ENCODE measurements at places on chromosomes 1 and 21. TPM values are rescaled to one million over a fixed set of nuclear protein-coding genes. Genes with fewer than 3 reads are reported as not detected.

The GRIK1 gene
- total RNA-seq, result not detected

The KAZN gene
- total RNA-seq, result 0.30 TPM

DNA sequence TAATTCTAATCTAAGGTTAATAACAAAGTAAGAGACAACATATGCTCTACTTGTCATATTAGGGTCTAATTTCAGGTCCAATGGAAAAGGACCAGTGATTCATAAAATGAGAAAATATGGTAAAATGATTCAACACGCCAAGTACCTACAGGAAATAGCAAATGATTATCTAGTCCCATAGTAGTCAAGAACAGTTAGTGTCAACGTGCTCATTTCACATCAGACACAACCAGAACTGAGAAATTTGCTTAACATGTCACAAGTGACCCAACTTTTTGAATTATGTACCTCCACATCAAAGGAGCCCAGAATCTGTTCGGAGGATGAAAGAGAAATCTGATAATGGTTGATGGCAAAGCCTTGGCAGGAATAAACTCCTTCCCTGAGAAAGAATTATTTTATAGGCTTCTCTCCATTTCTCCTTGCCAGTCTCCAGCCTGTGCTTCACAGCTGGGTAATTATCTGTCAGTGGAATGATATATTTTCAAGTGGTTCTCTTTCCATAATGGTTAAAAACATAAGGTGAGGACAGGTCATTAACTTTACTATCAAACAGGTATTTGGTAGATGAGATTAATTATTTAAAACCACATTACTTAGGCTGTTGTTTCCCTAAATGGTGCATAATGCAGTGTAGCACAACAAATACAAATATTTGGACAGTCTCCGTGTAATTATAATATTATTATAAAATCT, 83.2 kb downstream of the APP start:
- H3K4me3 ChIP-seq, result no peak overlapping the region
- no peaks in the 10 kb centered on the region for H3K27me3 ChIP-seq

- H3K27ac ChIP-seq, result no peak overlapping the region
- H3K27me3 ChIP-seq, result no peaks in the 10 kb centered on the region
- no peaks in the 10 kb centered on the region for H3K36me3 ChIP-seq
- H3K4me1 ChIP-seq, result no peaks in the 10 kb centered on the region
Measured at GRCh38 chr1:19329188-19329587, 17.1 kb downstream of the SLC66A1 start.

- no peaks in the 10 kb centered on the region for H3K36me3 ChIP-seq
- no peak overlapping the region for H3K27ac ChIP-seq
- H3K4me1 ChIP-seq, result no peaks in the 10 kb centered on the region
- no peaks in the 10 kb centered on the region for H3K27me3 ChIP-seq
- no peak overlapping the region for H3K4me3 ChIP-seq
- no peak for DNase-seq
Measured at GRCh38 chr1:180173451-180173850, 18.8 kb downstream of the QSOX1 start.

DNA sequence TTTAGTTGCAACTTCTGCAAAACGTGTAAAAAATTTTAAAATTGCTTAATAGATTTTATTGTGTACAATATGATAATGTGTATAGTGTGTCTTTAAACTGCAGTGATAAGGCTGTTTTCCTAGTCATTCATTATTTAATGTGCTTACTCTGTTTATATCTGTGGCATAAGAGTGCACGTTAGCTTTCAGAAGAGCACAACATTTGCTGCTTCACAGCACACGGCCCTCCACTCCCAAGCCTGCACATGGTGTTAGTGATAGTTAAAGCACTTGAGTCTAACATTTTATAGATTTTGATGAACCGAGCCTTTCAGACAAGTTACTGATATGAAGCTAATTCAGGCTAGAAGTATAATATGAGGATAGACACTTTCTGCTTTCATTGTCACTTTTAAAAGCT, 120.6 kb downstream of the ADGRL2 start:
- no peak overlapping the region for H3K4me3 ChIP-seq
- no peak for DNase-seq

GRCh38 chr1:163410073-163410999, 88.6 kb downstream of the NUF2 start:
- DNase-seq, result peak; percentile 30
- H3K27me3 ChIP-seq, result peaks cover 2% of the 10 kb centered on the region
- H3K36me3 ChIP-seq, result no peaks in the 10 kb centered on the region
- no peaks in the 10 kb centered on the region for H3K4me1 ChIP-seq
- no peak overlapping the region for H3K4me3 ChIP-seq

- H3K4me1 ChIP-seq, result peaks cover 2% of the 10 kb centered on the region
- no peak for DNase-seq
- peaks cover 7% of the 10 kb centered on the region for H3K27me3 ChIP-seq
- no peak overlapping the region for H3K27ac ChIP-seq
- H3K4me3 ChIP-seq, result no peak overlapping the region
Measured at GRCh38 chr1:204917802-204918201, 47.1 kb downstream of the NFASC start.

DNA sequence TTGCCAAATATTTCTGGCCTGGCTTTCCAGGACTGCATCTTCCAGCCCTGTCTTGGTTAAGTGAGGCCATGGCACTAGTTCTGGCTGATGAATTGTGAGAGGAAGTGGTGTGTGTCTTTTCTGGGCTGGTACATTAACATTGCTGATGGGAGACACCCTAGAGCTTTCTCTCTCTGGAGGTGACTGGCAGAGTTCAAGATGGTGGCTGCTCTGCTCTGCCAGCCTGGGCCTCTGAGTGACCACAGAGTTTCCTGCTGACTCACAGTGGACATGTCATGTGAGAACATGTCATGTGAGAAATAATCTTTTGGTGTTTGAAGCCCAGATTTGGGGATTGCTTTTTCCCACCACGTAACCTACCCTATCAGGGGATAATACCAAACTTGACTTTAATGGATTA, 218.0 kb upstream of the KIAA0040 start:
- DNase-seq, result no peak
- H3K4me1 ChIP-seq, result no peaks in the 10 kb centered on the region
- H3K27me3 ChIP-seq, result peaks cover 2% of the 10 kb centered on the region

- DNase-seq, result no peak
- H3K27me3 ChIP-seq, result peaks cover 67% of the 10 kb centered on the region
- peak overlapping the region; percentile 45 for H3K4me3 ChIP-seq
- no peak overlapping the region for H3K27ac ChIP-seq
Measured at GRCh38 chr1:67833602-67833940, 304 bp upstream of the GNG12 start.
